T-helper 17 cell (primary cell): ENCODE measurements at places on chromosomes 13 and 19.

DNA sequence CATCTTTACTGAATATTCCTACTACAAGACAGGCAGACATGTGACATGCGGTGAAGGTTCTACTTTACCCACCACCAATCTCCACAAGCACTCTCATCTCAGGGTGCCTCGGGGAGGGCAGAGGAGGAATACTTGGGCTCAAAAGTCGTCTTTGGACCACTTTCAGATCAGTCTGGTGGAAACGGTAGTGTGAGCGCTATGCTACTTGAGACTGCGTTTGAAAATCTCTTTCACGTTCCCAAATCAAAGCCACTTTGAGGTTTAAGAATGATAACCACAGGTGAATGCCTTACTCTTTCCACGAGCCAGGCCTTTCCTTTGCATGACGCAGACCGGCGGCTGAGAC lies 1.5 kb upstream of the SOX1 start:
- peak overlapping the region; percentile 66 for H3K4me3 ChIP-seq
- no peak for DNase-seq
- peaks cover 3% of the 10 kb centered on the region for H3K36me3 ChIP-seq

DNA sequence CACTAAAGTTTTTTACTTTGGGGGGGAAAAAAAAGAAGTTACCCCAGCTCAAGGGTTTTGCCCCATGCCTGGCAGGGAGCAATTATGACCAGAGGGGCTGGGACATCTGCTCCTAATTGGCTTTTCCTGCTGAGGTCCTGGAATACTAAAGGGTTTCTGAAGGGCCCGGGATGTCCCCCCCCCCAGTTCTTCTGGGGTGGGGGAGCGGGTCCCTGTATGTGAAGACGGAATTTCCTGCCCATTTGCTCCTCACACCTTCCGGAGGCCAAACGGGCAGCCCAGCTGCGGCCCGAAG lies 1.1 kb upstream of the DLL3 start:
- peak overlapping the region; percentile 27 for H3K27ac ChIP-seq
- H3K36me3 ChIP-seq = peaks cover 15% of the 10 kb centered on the region
- peaks cover 52% of the 10 kb centered on the region for H3K27me3 ChIP-seq
- H3K4me3 ChIP-seq = no peak overlapping the region
- peaks cover 18% of the 10 kb centered on the region for H3K4me1 ChIP-seq
- DNase-seq = no peak

GRCh38 chr19:49858088-49858985 lies 7.4 kb downstream of the PTOV1 start:
- no peaks in the 10 kb centered on the region for H3K27me3 ChIP-seq
- no peak for DNase-seq
- no peak overlapping the region for H3K4me3 ChIP-seq
- H3K36me3 ChIP-seq = peaks cover 2% of the 10 kb centered on the region

DNA sequence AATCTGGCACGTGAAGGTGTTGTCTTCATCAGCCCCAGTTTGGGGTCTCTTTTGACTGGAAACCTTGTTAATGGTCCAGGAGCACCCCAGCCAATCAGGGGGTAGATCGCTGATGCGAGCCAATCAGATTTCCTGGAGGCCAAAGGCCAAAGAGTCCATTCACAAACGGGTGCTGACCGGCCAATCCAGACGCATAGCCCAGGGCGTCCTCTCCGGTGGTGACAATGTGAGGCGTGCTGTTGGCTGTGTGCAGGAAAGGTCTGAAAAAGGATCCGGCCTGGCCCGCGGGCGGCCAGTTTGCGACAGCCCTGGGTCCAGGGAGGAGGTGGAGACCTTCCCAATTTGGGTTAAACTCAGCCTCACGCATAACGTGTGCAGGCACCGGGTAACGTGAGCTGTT lies 3.1 kb downstream of the MAST3 start:
- H3K27ac ChIP-seq = no peak overlapping the region
- H3K36me3 ChIP-seq = no peaks in the 10 kb centered on the region
- H3K4me3 ChIP-seq = no peak overlapping the region
- DNase-seq = no peak

- H3K4me1 ChIP-seq = no peaks in the 10 kb centered on the region
- H3K36me3 ChIP-seq = no peaks in the 10 kb centered on the region
- no peaks in the 10 kb centered on the region for H3K27me3 ChIP-seq
- no peak overlapping the region for H3K4me3 ChIP-seq
Measured at GRCh38 chr13:43356567-43356966, 333.2 kb downstream of the DNAJC15 start.

DNA sequence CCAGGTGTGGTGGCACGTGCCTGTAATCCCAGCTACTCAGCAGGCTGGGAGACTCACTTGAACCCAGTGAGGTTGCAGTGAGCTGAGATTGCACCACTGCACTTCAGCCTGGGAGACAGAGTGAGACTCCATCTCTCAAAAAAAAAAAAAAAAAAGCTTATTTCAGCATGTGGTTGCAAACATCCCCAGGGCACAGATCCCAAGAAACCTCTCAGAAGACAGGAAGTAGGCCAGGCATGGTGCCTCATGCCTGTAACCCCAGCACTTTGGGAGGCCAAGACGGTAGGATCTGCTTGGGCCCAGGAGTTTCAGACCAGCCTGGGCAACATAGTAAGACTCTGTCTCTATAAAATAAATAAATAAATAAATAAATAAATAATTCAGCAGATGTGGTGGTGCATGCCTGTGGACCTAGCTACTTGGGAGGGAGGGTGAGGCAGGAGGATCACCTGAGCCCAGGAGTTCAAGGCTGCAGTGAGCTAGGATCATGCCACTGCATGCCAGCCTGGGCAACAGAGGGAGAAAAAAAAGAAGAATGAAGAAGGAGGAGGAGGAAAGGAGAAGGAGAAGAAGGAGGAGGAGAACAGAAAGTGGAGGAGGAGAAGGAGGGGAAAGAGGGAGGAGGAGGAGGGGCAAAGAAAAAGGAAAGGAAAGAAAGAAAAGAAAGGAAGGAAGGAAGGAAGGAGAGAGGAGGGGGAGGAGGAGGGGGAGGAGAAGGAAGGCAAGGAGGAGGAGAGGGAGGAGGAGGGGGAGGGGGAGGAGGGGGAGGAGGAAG lies 4.3 kb upstream of the LRRC8E start:
- H3K4me1 ChIP-seq = peaks cover 3% of the 10 kb centered on the region
- H3K27me3 ChIP-seq = peaks cover 7% of the 10 kb centered on the region
- DNase-seq = no peak
- no peak overlapping the region for H3K27ac ChIP-seq
- H3K4me3 ChIP-seq = no peak overlapping the region

DNA sequence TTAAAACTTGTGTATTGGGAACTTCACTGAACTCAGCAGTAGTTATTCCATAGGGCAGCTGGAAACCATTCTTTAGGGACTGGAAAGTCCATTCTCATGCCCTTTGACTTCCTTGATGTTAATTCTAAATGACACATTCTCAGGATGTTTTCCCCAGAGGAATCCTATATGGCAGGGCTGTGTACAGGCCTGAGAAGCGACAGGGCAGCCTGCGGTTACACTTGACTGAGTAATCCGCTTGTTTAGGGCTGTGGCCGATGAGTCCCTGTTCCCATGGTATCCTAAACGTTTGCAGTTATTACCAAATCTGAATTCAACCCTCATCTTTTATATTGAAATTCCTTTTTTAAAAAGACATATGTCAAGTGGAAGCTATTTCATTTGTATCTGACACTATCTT lies 83.5 kb downstream of the COL4A2 start:
- no peak overlapping the region for H3K4me3 ChIP-seq
- no peak overlapping the region for H3K27ac ChIP-seq
- peaks cover 68% of the 10 kb centered on the region for H3K27me3 ChIP-seq
- peaks cover 6% of the 10 kb centered on the region for H3K4me1 ChIP-seq

DNA sequence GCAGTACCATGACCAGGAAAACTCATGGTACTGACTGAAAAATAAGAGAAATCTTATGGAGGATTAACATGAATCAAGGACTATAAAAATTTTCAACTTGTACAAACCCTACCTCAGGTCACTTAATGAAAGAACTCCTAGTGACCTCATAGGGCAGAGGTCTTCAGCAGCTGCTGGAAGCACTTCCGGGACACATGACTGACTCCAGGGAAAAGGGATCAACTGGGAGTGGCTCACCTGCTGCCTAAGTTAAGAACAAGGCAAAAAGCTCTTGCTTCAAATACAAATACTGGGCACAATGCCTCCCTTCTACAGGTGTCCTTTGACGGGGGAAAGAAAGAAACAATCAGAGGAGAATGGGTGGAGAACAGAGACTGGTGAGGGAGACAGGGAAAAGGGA lies 18.6 kb downstream of the DOCK9 start:
- DNase-seq = no peak
- H3K27me3 ChIP-seq = no peaks in the 10 kb centered on the region
- no peak overlapping the region for H3K4me3 ChIP-seq
- H3K4me1 ChIP-seq = peaks cover 22% of the 10 kb centered on the region
- peak overlapping the region; percentile 48 for H3K27ac ChIP-seq

GRCh38 chr13:21759463-21759862 lies 88.6 kb downstream of the FGF9 start:
- H3K36me3 ChIP-seq = peaks cover 3% of the 10 kb centered on the region
- peaks cover 19% of the 10 kb centered on the region for H3K27me3 ChIP-seq
- no peak overlapping the region for H3K4me3 ChIP-seq
- no peak for DNase-seq

DNA sequence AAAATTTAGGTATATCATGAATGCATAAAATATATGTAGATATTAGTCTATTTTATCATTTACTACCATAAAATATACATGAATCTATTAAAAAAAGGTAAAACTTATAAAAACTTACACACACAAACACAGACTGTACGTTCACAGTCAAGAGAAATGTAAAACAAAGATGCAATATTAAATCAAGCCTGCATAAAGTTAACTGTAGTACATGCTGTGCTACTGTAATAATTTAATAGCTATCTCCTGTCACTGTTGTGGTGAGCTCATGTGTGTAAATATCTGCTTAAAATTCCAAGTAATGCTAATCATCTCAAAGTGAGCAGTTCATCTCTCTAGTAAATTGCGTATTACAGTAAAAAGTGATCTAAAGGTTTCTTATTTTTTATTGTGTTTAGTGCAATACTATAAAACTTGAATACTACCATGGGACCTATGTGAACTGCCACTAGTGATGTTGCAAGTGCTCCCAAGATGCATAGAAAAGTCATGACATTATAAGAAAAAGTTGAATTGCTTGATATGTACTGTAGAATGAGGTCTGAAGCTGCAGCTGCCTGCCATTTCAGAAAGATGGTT lies 762 bp upstream of the ZNF233 start:
- no peaks in the 10 kb centered on the region for H3K27me3 ChIP-seq
- H3K4me1 ChIP-seq = peaks cover 5% of the 10 kb centered on the region
- no peak for DNase-seq
- no peak overlapping the region for H3K4me3 ChIP-seq

DNA sequence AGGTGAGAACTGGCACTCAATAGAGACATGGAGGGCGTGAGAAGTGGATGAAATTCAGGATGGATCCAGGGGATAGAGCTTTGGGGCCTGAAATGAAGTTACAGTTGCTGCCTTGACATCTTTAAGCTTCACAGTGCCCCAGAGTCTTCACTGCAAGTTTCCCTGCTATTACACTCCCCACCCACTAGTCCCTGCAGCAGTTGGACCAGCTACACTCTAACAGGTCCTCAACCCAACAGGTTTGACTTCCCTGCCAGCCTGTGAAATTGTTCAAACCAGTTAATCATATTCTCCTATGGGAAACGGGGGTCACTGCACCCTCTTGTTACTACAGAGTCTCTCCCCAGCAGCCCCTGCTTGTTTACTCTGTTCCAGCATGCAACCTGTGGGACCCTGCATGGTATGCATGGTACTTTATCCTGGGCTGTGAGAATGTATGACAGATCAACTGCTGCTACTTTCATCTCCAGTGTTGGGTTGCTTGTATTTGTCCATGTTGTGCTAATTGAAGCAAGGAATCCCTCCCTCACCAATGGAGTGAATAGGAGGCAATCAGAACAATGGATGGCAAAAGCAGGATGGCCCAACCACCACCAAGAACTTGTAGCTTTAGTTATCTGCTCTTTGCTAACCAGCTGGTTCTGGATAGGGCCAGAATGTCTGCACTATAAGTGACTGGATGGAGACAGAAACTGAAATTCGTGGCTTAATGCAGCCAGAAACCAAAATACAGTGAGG lies 314.2 kb downstream of the OLFM4 start:
- H3K4me3 ChIP-seq = no peak overlapping the region
- no peaks in the 10 kb centered on the region for H3K27me3 ChIP-seq
- no peaks in the 10 kb centered on the region for H3K36me3 ChIP-seq
- no peaks in the 10 kb centered on the region for H3K4me1 ChIP-seq

DNA sequence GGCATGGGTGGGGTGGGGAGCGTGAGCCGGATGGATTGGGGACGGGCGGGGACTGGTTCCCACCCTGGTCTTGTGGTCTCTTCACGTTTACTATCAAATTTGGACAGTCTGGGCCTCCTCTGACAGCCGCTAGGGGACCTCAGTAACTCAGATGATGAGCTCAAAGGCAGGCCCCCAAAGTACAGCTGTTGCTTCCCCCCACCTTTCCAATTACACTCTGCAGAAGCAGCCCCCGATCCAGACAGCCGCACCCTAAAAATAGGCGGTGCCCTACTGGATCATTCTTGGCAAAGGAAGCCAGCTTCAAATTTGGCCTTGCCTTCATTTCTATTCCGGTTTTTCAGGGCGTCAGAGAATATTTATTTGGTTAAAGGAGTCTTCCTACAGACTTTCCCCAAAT lies 1.9 kb upstream of the FOXO1 start:
- peak overlapping the region; percentile 88 for H3K27ac ChIP-seq
- peaks cover 10% of the 10 kb centered on the region for H3K4me1 ChIP-seq
- no peak for DNase-seq
- peaks cover 2% of the 10 kb centered on the region for H3K36me3 ChIP-seq

DNA sequence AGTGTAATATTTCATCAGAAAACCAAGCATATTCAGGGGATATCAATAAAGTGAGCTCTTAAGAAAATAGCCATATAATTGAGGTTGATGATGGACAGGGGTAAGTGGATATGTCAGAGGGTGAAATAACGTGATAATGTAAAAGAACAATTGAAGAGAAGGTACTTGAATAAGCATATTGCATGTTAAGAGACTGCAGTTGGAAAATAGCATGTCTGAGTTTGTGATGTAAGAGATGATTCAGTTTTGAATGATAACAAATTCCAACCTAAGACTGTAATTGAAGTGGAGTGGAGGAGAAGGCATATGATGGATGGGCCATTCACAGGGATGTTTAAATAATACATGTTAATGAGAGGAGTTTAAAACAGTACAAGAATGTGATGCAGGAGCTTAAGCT lies 1633.5 kb downstream of the SLITRK1 start:
- H3K27ac ChIP-seq = no peak overlapping the region
- H3K4me3 ChIP-seq = no peak overlapping the region
- H3K36me3 ChIP-seq = no peaks in the 10 kb centered on the region
- no peak for DNase-seq
- no peaks in the 10 kb centered on the region for H3K27me3 ChIP-seq

GRCh38 chr19:10368101-10368803 lies 12.1 kb downstream of the TYK2 start:
- no peaks in the 10 kb centered on the region for H3K27me3 ChIP-seq
- DNase-seq = no peak
- H3K27ac ChIP-seq = peak overlapping the region; percentile 53
- H3K36me3 ChIP-seq = peaks cover 6% of the 10 kb centered on the region
- peaks cover 5% of the 10 kb centered on the region for H3K4me1 ChIP-seq

GRCh38 chr13:49400755-49401659 lies 42.9 kb downstream of the CAB39L start:
- H3K36me3 ChIP-seq = no peaks in the 10 kb centered on the region
- no peaks in the 10 kb centered on the region for H3K27me3 ChIP-seq
- no peak for DNase-seq
- no peak overlapping the region for H3K27ac ChIP-seq

GRCh38 chr13:74246487-74246886 lies 112.3 kb upstream of the KLF12 start:
- H3K36me3 ChIP-seq = peaks cover 4% of the 10 kb centered on the region
